ENCODE measurements at places on chromosomes 2 and 18. TPM values are rescaled to one million over a fixed set of nuclear protein-coding genes. Genes with fewer than 3 reads are reported as not detected.
A peak's percentile ranks its signal among the peaks of the same experiment; 100 is the strongest.

The SPC25 gene
- 26.5 TPM for total RNA-seq

- DNase-seq: no peak
Measured at GRCh38 chr2:3076848-3077642, 300.6 kb downstream of the EIPR1 start.

The RAB17 gene
- total RNA-seq: 70.0 TPM

DNA sequence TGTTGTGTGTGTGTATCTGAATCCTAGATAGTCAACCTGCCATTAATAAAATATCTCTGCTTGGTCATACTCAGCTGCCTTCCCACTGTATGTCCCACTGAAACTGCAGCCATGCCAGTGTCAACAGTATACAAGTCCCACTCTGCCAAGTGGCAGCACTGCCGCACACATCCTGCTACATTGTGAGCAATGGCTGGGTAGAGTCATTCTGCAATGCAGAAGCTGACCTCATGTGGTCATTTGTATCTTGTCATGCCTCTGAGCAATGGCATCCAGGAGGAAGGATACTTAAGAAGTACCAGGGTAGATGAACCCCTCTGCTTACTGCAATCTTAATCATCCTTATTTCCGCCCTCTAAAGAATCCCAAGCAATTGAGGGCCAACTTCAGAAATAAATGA lies 302.2 kb upstream of the DDX18 start:
- DNase-seq: no peak

DNA sequence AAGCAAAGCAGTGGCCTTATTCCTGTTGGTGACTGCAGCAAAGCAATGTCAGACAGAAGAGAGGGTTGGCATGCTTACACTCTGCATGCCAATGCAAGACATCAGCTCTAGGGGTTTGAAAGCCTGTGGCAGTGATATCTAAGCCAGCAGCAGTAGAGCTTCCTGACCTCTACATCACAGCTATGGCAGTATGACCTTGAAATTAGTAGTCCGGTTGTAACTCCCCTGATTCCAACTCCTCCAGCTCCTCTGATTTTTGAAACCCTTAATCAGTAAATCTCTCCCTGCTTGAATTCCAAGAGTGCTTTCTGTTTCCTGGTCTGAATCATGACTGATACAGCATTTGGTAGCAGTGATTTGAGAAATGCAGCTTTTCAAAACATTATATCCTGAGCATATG lies 60.0 kb upstream of the LRP1B start:
- DNase-seq: no peak

The DSC3 gene
- total RNA-seq: 0.38 TPM

The B3GNT7 gene
- not detected for total RNA-seq

- peak; percentile 7 for DNase-seq
Measured at GRCh38 chr18:74497324-74497676, 1.1 kb downstream of the CNDP2 start.

GRCh38 chr2:176092270-176093144 lies at the start of gene HOXD13:
TSS of gene HOXD13 (plus strand) at chr2:176092721. CDS start at chr2:176092891, 170 bp downstream.
- no peak for DNase-seq

The LOXHD1 gene
- not detected for total RNA-seq

The FSHR gene
- not detected for total RNA-seq

GRCh38 chr2:231687133-231687852 lies 21.0 kb upstream of the PTMA start:
- DNase-seq: peak; percentile 81

DNA sequence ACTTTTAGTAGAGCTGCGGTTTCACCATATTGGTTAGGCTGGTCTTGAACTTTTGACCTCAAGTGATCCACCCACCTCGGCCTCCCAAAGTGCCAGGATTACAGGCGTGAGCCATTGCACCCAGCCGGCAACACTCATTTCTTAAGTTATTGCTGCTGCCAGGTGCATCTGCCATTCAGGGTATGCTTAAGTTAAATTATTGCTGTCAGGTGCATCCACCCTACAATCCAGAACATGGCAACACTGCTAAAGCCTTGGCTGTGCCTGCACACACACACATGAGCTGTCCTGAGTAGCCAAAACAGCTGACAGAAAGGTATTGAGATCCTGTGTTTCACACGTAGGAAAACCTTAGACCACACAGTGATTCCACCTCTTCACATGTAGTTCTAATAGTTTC lies 148.2 kb downstream of the FAM161A start:
- DNase-seq: no peak
